ENCODE measurements at places on chromosomes 1 and 21. TPM values are rescaled to one million over a fixed set of nuclear protein-coding genes. Genes with fewer than 3 reads are reported as not detected.

GRCh38 chr1:56188221-56188620 is 391.1 kb downstream of the PLPP3 start:
- no peaks in the 10 kb centered on the region for H3K36me3 ChIP-seq
- no peak for DNase-seq

- DNase-seq = peak; percentile 81
- no peaks in the 10 kb centered on the region for H3K27me3 ChIP-seq
- H3K36me3 ChIP-seq = no peaks in the 10 kb centered on the region
- H3K4me1 ChIP-seq = peaks cover 18% of the 10 kb centered on the region
- peak within 1 kb of the TSS; percentile 74 for H3K27ac ChIP-seq
These were observed at the start of gene COL9A2 for GRCh38 chr1:40316595-40317393. Gene COL9A2 (minus strand): TSS chr1:40317286. CDS start chr1:40317197, 89 bp downstream.

- no peaks in the 10 kb centered on the region for H3K4me1 ChIP-seq
- no peak overlapping the region for H3K4me3 ChIP-seq
- H3K36me3 ChIP-seq = no peaks in the 10 kb centered on the region
- no peak for DNase-seq
- no peaks in the 10 kb centered on the region for H3K27me3 ChIP-seq
These were observed 2.6 kb upstream of the TAGLN2 start for GRCh38 chr1:159927849-159928431.

DNA sequence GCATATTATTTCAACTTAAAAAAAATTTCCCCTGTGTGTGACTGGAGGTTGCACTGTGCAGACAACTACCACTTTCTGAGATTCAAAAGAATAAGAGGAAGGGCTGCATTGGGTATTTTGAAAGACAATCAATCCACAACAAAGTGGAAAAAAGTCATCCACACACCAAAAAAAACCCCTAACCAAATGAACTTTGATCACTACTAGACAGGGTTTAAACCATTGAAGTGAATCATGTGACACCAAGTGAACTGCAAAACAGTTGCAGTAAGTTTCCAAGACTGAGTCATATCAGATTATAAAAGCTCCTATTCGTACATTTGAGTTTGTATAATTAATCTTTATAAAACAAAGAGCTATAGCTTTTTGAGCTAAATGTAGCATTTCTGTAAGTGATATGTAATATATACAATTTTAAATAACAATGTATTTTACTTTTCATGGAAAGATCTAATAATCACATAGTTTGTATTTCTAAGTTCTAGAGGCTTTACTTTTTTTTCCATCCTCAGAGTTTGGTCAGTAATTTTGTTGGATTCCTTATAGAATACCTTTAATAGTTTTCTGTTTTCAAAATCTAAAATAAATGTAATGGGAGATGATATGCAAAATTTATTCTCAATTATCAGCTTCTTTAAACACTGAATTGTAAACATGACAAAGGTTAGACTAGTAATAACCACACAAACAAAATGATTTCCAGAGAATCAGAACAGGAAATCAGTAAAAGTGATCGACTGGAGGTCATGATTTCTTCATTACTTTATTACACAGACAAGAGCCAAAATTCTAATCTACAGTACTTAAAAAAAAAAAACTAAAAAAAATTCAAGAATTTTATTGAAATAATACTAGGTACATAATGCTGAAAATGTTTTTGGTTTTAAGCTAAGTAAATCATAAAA is 50.5 kb upstream of the GFI1 start:
- no peak overlapping the region for H3K27ac ChIP-seq
- H3K36me3 ChIP-seq = no peaks in the 10 kb centered on the region
- no peak for DNase-seq
- H3K4me1 ChIP-seq = no peaks in the 10 kb centered on the region

- no peak overlapping the region for H3K4me3 ChIP-seq
- H3K27me3 ChIP-seq = no peaks in the 10 kb centered on the region
These were observed 357.6 kb upstream of the NR5A2 start for GRCh38 chr1:199669916-199670315.

DNA sequence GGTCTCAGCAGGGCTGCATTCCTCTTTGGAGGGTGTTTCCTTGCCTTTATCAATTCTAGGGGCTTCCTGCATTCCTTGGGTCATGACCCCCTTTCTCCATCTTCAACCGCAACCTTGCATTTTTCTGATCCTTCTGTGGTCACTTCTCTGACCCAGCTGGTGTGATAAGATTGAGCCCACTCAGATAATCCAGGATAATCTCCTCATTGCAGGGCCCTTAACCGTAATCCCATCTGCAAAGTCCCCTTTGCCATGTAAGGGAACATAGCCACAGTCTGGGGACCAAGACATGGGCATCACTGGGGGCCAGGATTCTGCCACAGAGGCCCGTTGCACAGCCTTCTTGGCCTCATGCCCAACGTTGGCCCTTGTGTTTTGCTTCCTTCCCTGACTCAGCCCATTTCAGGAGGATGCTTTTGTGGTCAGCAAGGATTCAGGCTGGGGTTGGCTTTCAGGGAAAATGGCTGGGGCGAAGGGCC is 35.0 kb upstream of the IL19 start:
- H3K4me1 ChIP-seq = no peaks in the 10 kb centered on the region
- H3K27me3 ChIP-seq = no peaks in the 10 kb centered on the region
- no peak overlapping the region for H3K4me3 ChIP-seq
- H3K27ac ChIP-seq = no peak overlapping the region

DNA sequence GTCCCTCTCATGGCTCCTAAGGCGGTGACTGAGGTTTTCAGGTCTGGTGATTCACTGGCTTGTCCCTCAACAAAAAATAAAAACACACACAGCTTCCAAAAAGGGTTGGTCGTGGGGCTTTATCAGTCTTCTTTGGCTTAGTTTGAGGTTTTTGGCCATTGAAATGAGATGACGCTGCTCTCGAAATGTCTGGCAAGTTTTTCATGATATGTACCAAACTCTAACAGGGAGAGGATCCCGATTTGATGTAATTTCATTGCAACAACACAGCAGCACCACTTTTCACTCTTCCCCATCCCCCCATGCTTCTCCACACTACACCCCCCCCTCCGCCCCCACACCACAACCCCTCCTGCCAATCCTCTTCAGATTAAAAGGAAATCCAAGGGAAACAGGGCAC is 187.1 kb upstream of the NFIA start:
- no peak overlapping the region for H3K27ac ChIP-seq
- H3K36me3 ChIP-seq = no peaks in the 10 kb centered on the region
- H3K4me3 ChIP-seq = no peak overlapping the region
- peaks cover 4% of the 10 kb centered on the region for H3K4me1 ChIP-seq

DNA sequence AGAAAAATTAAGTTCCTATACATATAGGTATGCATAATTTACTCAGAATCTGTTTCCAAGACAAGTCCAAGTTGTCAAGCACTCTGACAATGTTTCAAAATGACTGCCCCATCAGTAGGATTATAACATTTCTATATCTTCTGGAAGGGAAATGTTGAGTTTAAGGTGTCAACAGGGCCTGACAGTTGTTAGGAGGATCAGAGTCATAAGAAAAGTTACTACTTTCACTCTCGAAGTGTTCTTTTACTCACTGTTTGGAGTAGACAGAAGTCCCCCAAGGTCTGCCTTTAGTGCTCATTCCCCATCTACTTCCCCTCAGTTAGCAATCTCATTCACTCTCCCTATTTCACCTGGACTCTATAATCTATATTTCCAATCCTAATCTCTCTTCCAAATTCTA is 20.6 kb upstream of the MAGI3 start:
- H3K4me3 ChIP-seq = no peak overlapping the region
- H3K27ac ChIP-seq = no peak overlapping the region
- no peak for DNase-seq
- no peaks in the 10 kb centered on the region for H3K36me3 ChIP-seq
- no peaks in the 10 kb centered on the region for H3K27me3 ChIP-seq

GRCh38 chr1:111729946-111730681 is 9.1 kb downstream of the INKA2 start:
- peak overlapping the region; percentile 6 for H3K27ac ChIP-seq
- no peaks in the 10 kb centered on the region for H3K27me3 ChIP-seq
- H3K4me1 ChIP-seq = peaks cover 5% of the 10 kb centered on the region
- no peak for DNase-seq

DNA sequence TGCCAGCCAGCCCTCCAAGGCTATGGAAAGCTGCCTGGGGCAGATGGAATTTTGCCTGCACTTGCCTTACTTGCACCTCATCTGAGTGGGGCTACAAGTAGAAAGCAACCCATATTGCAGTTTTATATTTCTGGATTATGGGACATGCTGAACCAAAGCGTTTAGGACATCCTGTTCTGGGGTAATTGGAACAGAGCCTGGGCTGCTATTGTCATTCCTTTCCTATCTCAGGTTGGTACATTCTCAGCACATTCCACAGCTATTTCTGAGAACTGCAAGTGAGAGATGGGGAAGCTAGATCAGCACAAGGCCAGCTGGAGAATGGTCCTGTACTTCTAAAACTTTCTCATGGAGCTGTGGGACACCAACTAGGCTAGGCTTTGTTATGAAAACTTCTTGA is 713.8 kb downstream of the KCNT2 start:
- H3K4me3 ChIP-seq = no peak overlapping the region
- H3K4me1 ChIP-seq = no peaks in the 10 kb centered on the region
- H3K36me3 ChIP-seq = no peaks in the 10 kb centered on the region
- H3K27me3 ChIP-seq = no peaks in the 10 kb centered on the region

DNA sequence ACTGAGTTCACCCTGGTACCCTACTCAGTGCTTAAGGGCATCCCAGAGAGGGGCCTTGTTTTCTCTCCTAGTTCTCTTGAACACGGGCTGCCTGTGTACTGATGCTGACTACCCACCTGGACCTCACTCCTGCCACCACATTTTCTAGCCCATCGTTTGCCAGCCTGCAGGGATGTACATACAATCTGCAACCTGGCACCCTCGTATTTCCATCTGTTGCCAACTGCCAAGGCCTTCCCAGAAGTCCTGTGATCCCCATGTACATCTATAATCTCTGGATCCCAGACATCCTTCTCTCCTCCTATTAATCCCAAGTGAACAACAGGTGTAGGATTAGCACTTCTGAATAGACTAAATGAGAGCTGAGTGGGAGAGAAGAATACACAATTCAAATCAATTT is 212.0 kb downstream of the SLC45A1 start:
- H3K4me3 ChIP-seq = no peak overlapping the region
- no peaks in the 10 kb centered on the region for H3K36me3 ChIP-seq
- H3K4me1 ChIP-seq = peaks cover 3% of the 10 kb centered on the region
- H3K27ac ChIP-seq = no peak overlapping the region

DNA sequence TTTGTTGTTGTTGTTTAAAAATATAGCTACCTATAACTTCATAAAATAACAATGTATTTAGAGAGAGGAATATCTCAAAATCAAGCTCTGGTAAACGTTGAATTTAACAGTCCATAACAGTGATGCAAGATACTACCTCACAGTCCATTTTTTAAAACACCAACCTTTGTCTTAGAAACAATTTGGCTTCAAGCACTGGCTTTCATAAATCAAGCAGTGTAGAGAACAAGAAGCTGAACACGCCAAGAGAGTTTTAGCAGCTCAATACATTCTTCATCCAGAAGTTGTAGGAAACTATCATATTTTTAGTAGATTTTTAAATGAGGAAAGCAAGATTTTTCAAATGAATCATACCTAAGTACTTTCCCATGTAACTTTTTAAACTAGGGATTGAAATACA is 334.3 kb upstream of the ADAMTS5 start:
- H3K4me3 ChIP-seq = no peak overlapping the region
- no peak overlapping the region for H3K27ac ChIP-seq
- H3K27me3 ChIP-seq = no peaks in the 10 kb centered on the region
- DNase-seq = no peak
- no peaks in the 10 kb centered on the region for H3K4me1 ChIP-seq

The RIMS3 gene
- total RNA-seq = 43.9 TPM

The KCNE2 gene
- not detected for total RNA-seq

The RNU11 gene
- not detected for total RNA-seq

The CHIA gene
- not detected for total RNA-seq

The TMEM200B gene
- total RNA-seq = 18.5 TPM

The CCNL2 gene
- 150 TPM for total RNA-seq

Measured in ascending aorta (tissue), 2 donors.